ENCODE measurements at places on chromosomes 6 and 20.

DNA sequence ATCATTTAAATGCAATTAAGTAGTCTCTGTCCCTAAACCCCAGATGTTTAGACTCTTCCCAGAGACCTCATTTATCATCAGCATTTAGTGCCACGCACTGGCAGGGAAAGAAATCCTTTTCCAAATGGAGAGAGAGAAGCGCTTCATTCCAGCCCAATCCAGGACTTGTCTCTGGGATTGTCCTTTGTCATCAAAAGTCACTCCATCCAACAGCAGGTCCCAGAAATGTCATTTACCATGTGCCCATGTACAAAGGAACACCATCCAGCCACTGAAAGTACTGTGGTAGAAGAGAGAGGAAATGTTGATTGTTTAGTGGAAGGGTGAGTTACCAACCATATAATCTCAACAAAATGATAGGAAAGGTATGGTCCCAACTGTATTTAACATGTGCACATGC, 66.9 kb upstream of the SMIM28 start:
- DNase-seq, result no peak

DNA sequence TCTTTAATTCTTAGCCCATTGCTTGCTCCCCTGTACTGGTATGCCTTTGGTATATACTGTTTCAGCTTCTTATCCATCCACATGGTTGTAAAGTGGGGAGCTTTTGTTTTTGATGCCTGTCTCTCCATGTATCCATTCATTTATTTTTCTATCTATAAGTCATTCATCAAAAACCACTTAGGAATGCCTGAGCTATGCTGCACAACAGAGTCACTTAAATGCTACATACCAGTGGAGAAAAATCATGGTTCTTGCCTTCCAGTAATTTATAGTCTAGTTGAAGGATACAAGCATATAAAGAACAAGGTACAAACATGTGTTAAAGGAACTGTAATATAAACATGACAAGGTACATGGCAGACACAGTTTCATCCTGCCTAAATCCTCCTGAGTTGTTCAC, 347.3 kb downstream of the NRN1 start:
- DNase-seq, result no peak

- DNase-seq, result peak; percentile 59
Measured at GRCh38 chr20:2693286-2694007, 867 bp downstream of the EBF4 start.

- DNase-seq, result no peak
Measured at GRCh38 chr6:28710466-28711191, 184.9 kb downstream of the GPX5 start.

DNA sequence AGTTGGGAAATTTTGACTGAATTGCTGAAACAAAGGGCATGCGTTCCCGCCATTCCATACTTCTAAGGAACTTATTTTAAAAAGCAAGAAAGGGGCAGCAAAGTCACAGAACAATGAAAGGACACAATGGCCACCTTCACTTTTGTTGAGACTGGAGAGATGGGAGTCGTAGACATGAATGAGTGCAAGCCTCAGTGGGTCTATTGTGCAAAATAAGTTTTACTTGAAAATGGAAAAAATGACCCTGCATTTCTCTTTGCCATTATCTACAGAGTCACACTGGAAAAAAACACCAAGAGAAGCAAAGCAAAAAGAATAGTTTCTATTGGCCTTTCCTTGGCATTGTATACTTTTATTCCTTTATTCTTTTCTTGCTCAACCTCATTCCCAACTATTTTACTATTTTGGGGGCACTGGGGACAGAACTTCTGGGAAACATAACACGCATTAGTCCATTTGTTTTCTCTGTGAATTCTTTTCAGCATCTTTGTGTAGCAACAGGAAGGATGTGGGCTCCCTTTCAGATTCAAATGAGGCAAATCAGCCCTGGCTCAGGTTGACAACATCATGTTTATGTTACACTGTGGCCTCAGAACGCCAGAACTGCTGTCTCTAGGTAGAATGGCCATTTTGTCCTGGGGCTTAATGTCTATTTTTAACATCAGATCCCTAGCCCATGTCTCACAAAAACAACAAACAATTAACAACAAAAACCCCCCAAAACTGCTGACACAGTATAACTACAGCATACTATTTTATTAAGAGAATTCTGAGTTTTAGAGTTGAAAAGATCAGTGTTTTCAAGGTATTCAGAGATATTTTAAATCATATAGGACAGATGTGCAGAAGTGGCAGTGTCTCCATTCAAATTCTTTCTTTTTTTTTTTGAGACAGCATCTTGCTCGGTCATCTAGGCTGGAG, 122.2 kb downstream of the FYN start:
- DNase-seq, result no peak

GRCh38 chr6:122878796-122879195, 89.7 kb downstream of the SMPDL3A start:
- no peak for DNase-seq

DNA sequence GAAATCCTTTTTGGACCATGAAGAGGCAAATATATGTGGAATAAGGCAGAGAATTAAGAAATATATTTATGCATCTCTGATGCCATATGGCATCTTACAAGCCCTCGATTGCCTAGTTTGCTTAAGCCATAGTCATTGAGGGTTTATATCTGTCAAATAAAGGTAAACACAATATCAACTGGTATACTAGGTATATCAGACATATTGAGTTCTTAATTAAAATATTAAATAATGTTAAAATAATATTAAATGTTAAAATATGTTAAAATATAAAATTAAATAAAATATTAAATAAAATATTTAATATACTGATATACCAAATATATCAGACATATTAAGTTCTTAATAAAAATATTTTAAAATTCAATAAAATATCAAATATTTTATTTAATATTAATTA, 567.4 kb upstream of the PTCHD4 start:
- DNase-seq, result no peak

- no peak for DNase-seq
Measured at GRCh38 chr6:106522562-106523250, 106.6 kb downstream of the RTN4IP1 start.

- no peak for DNase-seq
Measured at GRCh38 chr20:57895161-57895855, 185.5 kb upstream of the PMEPA1 start.

- peak; percentile 48 for DNase-seq
Measured at GRCh38 chr6:144797881-144798589, 512.9 kb downstream of the UTRN start.

DNA sequence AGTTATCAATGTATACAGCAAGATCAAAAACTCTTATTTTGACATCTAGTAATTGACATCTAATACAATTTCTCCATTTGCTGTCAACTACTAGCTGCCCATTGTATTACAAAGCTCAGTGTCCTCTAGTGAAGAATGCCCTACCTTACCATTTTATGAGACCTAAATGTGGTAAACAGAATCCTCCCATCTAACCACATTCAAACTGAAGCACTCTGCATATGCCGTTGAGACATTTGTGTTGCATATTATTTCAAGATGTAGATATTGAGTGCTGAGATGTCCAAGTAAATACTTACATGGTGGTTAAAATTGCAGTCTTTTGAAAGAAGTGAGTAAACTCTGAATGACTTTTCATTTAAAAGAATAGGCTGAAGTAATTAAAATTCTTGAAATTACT, 597 bp upstream of the GLYATL3 start:
- no peak for DNase-seq

DNA sequence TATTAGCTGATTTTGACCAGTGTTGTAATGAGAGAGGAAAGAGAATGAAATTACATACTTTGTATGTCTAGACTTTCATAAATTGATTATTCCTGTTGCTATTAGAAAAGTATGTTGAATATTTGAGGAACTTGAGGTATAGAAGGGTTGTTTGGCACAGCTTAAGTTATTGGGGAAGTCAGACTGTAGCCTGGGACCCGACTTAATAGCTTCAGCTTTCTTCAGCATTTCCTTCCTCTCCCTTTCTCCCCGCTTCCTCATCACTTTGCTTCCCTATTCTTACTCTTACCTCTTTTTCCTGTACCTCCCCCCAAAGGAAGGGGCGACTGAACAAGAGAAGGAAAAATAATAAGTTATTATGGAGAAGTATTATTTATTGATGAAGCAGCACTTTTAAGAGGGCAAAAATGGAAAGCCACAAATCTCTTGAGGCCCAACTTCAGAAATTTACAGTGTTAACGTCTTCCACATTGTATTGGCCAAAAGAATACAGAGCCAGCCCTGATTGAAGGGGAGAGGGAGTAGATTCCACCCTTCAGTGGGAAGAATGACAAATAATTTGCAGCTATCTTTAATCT, 7.4 kb downstream of the SENP6 start:
- no peak for DNase-seq

DNA sequence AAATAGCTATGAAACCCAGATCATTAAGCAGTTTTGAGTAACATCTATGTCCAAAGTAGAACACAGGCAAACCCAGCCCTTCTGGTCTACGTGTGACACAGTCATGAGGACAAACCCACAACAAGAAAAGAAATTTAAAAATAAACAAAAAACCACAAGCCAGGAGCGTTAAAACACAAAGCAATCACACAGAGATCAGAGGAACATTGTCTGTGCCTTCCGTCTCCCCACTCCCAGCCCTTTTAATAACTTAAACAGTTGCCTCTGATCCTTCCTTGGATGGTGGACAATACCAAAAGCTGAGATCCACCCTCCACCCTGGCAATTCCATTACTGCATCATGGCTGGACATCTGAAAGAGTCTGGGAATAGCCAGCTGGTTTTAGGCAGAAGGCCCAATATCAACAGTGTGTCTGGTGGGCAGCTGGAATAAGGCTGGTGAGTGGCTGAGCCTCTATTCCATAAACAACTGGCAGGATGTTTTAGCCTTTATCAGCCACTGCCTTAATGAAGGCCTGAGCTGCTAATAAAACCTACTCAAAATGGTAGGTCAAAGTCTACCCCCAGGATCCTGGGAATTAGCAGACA, 15.7 kb upstream of the LAMA4 start:
- DNase-seq, result no peak

- DNase-seq, result no peak
Measured at GRCh38 chr20:57293995-57294394, 27.6 kb upstream of the BMP7 start.

- DNase-seq, result no peak
Measured at GRCh38 chr6:170416959-170417606, 110.5 kb downstream of the FAM120B start.

GRCh38 chr6:34324738-34325444, 67.6 kb downstream of the NUDT3 start:
- DNase-seq, result peak; percentile 73

GRCh38 chr20:7285918-7286556, 518.6 kb downstream of the BMP2 start:
- DNase-seq, result peak; percentile 71

GRCh38 chr6:7142228-7142801, 34.6 kb downstream of the RREB1 start:
- no peak for DNase-seq

DNA sequence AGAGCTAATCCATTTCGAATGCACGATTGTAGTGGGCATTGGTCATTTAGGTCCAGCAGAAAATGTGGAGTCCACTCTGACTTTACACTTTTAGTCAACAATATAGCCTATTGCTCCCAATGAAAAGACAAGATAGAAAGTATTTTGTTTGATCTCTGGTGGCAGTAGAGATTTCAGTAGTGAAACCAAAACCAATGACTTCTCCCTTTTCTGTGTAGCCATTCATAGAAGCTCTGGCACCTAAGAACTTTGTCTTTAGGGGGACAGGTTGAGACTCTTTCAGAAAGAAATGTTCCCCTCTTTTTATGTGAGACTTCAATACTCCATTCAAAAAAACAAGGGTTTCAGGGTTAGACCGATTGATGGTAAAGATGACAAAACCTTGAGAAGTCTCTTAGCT, 510.8 kb upstream of the POU3F2 start:
- no peak for DNase-seq

GRCh38 chr6:12138936-12139335, 126.8 kb downstream of the HIVEP1 start:
- DNase-seq, result no peak

DNA sequence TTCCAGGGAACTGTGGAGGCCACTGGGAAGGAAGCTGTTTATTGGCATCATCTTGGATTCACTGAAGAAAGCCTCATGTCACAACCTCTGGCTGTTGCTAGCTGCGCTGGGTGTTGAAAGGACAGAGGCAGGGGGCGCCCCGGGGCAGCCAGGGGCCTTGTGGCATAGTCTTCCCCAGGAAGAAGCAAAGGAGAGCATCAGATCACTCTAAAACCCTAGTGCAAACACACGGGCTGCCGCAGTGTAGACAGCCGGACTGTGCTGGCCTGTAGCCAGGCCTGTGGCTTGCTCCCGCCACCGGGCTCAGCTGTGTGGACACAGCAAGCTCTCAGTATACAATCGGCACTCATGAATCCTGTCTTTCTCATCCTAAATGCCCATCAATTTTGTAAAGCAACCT, 23.8 kb upstream of the SMOC2 start:
- DNase-seq, result no peak

GRCh38 chr20:20956513-20956931, 149.6 kb downstream of the LINC00237 start:
- DNase-seq, result no peak

DNA sequence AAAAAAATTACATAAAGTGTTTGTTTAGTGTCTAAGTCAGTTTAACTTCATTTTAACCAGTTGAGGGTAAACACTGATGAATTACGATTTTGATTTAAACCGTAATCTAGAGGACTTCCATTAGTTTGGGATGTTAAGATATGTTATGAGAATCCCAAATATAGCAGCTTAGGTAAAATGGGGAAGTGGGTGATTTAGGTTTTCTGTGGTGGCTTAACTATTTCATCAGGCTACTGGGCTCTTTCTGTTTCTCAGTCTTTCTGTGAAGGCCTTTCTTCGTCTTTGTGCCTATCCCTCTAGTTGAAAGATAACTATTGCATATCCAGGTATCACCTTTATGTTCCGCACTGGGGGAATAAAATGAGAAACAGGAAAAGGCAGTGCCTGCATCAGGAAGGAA, 27.9 kb downstream of the CENPW start:
- no peak for DNase-seq

DNA sequence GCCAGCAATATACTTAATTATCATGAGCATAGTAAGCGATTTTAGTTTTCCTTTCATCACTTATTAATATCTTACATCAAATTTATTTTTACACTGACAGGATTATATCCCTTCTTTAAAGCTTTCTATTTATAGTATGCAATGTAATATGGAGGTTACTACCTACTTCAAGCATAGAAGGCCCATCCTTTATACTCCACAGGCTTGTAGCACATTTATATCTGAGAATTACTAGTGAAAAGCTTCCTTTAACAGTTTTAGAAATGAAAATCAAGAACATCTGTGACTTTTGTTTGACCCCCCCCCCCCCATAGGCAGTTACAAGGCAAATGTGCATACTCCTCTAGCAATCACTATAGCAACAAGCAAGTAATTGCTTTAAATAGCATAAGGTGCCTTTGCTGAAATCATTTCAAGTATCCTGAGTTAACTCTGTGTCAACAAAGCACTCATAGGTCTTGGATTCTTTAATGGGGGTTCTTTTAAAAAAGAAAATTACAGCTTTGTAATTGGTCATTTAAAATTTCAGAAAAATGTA, 917.7 kb downstream of the PHF3 start:
- no peak for DNase-seq

- DNase-seq, result no peak
Measured at GRCh38 chr6:33049323-33050013, 24.0 kb downstream of the HLA-DPA1 start.

GRCh38 chr6:130965656-130966055, 97.4 kb downstream of the EPB41L2 start:
- DNase-seq, result peak; percentile 78
